ENCODE measurements at places on chromosomes 6 and 20.

DNA sequence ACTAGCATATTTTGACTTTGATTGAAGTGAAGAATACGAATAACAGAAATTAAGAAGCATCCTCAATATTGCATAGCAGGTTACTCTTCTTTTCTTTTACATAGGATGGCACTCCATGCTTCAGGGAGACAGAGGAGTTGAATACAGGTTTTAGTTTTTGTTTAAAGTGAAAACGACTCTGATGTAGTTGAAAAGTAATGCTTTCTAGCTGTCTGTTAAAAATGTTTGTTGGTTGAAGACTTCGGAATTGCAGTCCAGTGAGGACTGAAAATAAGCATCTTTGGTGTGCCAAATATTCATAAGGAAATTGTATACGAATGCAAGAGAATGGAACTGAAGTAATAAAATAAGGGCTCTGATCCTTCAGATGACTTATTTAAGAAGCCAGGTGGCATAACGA is 618 bp upstream of the SLC16A10 start:
- no peak for DNase-seq

DNA sequence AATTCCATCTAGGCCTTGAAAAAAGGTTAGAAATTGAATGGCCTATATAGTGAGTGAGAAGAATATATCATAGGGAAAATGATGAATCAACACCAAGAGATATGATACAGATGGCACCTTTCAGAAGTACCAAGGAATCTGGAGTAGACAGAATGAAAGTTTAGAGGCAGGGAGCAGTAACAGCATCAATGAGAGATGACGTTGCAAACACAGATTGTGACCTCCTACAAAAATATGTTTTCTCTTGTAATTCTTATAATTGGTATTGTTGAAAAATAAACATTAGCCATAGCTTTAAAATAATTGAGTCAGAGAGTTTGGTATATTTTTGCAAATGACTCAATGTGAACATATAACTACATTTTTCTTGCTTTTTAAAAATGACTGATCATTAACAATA is 1223.1 kb upstream of the GJE1 start:
- no peak for DNase-seq

DNA sequence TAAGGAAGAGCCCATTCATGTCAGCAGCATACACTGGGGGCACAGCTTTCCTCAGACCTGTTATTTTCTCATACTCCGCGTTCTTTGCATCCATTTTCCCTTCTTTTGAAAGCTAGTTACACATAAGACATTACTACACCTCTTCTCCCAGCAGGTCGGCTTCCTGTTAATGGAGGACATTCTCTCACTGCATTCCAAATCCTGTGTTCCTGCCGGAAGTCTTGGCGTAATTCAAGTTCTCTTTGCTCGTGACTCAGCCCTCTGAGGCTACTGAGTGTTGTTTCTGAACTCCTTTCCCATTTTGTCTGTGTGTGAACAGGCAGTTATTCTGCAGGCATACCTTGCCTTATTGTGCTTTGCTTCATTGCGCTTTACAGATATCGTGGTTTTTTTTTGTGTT is 97.5 kb upstream of the ZBTB24 start:
- no peak for DNase-seq

DNA sequence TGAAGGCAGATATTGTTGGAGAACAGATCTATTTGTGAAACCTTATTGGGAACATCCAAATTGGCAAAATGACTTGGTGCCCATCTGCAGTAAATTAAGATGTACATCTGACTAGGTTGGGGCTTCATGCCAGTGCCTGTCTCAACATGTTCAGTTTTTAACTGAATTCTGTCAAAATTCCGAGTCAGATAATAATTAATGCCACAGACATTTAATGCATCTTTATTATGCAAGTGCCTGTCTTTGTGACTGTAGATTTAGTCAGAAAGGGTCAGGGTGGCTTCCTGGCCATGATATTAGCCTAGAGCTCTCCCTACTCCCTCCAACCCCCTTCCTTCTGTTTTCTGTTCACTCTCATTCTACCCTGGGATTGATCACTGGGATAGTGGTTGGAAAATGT is 199.3 kb upstream of the FLRT3 start:
- DNase-seq, result no peak

DNA sequence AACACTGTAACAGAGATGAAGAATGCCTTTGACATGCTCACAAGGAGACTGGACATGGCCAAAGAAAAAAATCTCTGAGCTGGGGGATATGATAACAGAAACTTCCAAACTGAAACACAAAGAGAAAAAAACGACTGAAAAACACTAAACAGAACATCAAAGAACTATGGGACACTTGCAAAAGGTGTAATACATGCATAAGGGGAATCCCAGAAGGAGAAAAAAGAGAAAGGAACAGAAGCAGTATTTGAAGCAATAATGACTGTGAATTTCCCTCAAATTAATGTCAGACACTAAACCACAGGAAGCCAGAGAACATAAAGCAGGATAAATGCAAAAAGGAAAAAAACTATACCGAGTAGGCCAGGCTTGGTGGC is 117.4 kb upstream of the ARID1B start:
- no peak for DNase-seq

DNA sequence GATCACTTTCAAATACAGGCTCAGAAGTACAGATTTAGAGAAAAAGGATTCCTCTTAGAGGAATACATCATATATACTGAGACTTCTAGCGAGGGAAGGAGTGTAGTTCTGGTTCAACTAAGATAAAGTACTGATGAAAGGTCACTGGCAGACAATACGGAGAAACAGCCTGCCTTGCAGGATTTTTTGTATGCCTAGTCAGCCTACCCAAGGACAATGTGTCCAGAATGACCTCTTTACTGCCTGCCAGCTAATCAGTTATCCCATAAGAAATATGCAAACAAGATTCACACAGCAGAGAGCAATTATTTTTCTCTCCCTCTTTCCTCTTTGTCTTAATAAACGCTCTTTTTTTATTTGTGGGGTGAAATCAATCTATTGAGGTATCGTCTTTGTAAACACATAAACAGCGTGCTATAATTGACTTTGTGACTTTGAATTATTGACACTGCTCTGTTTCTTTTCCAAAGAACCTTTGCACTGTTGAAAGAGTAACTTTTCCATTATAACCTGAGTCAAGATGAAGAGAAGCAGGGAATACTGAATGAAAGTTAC is 1.4 kb upstream of the TSPYL4 start:
- no peak for DNase-seq

DNA sequence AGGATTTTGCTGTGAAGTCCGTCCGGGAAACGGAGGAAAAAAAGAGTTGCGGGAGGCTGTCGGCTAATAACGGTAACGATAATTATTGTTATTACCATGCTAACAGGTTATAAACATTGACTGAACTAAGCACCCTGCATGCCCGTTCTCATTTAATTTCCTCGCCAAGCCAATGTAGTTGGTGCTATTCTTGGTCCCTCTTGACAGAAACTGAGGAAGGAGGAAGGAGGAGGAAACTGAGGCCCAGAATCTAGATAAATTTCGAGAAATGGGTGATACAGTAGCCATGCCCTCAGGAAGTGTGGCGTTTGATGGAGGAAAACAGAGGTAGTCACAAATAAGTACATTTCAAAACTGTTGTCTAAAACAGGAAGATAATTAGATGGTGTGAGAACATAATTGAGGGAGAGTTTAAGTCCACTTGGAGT is 474 bp downstream of the TPX2 start:
- DNase-seq, result no peak

DNA sequence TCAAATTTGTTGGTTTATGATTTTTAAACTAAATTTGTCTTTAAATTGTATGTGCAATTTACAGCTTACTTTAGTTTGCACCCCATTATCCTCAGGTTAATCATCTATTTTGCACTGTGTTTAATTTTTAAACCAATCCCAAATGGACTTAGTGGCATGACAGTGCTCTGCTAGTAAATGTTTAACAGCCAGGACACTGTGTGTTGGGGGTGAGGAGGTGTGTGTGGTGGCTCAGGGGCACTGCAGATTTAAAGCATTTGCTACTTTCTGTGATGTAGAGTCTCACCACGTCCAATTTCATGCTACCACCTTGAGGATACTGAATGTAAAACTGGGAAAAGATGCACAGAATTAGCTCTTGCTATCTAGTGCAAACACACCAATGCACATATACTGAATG is 225.7 kb downstream of the HAO1 start:
- DNase-seq, result peak; percentile 59

- no peak for DNase-seq
These were observed 2.0 kb downstream of the TRAF3IP2 start for GRCh38 chr6:111603685-111604084.

- DNase-seq, result no peak
These were observed 136.9 kb downstream of the PREX1 start for GRCh38 chr20:48690888-48691287.

DNA sequence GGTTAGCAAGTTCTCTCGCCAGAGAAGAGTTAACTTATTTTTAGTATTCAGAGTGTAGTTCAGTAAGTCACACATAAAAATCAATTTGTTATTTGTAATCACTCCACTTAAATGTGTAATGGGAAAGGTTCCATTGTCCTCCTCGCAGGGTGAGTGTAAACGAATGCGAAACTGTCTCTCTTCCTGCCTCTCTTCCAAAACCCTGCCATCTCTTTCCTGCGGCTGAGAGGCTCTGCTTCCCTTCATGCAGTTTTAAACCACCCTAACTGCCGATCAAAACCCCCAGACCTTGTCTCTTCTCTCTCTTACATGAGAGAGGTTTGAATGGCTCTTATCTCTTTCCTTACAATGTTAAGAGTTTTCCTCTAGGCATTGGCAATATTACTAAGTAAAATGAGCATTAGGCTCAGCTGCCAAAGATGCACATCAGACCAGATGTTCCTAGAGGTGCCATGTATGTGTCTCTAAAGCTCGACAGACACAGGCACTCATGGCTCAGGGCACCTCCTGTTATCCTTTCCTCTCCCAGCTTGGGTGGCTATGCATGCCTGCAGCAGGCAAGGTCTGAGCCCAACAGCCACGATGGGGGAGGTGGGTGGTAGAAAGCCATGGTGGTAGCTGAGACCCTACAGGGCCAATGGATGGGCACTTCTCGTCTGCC is 91.2 kb downstream of the JARID2 start:
- DNase-seq, result no peak

DNA sequence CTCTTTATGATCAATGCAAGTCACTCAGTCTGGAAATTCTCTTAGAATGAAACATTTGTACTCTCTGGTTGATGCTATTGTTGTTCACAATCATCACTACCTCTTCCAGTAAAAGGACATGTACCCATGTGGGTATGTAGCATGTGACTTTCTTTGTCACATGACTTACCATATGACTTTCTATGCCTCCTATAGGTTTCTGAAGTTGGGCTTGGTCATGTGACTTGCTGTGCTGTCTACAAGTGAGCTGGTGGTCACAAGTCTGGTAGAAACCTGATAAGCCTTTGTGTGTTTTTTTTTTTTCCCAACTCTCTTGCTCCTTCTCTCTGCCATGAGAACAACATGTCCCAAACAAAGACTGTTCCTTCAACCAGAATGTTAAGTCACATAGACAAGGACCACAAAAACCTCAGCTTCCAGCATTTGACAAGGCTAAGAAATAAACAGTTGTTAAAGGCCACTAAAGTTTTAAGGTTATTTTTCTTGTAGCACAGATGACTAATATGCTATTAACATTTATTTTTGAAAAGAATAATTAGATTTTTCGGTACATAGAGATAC is 379.2 kb upstream of the SLC35B3 start:
- no peak for DNase-seq

GRCh38 chr6:87514831-87515230 is 42.1 kb downstream of the SLC35A1 start:
- no peak for DNase-seq

DNA sequence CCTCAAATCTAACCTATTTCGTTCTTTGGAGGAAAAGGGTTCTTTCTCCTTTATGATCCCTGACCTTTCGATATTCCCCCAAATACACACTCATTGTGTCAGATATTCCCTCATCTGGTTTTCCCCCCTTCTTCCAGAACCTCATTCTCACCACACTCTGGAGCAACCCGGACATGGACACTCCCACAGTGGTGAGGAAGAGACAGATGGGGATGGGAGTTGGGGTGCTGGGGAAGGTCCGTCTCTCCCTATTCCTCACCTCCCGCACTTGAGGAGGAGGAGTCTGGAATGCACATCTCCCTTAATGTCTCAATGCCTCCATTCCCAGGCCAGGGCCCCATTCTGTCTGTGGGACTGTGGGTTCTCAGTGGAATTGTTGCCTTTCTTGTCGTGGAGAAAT is 1.3 kb downstream of the SLC39A7 start:
- DNase-seq, result no peak

DNA sequence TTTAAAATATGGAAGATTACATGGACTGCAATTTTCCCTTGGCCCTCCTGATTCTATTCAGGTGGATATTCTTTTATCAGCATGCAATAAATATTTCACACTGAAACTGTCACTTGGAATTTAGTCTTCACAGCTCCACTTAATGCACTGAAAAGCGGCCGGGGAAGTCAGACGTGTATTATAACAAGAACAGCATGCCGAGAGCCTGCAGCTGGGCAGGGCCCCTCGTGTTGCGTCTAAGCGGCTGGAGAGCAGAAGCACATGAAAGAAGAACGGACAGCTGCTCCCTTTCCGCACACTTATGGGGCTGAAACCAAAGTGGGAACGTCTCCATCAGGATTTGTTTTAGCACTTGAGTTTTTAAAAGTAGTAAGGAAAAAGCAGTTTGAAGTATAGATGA is 57.2 kb downstream of the LYRM4 start:
- DNase-seq, result no peak

- DNase-seq, result peak; percentile 35
These were observed 355.9 kb downstream of the BTBD9 start for GRCh38 chr6:38283734-38284362.

- DNase-seq, result no peak
These were observed 573.3 kb downstream of the PKHD1 start for GRCh38 chr6:51513891-51514747.

DNA sequence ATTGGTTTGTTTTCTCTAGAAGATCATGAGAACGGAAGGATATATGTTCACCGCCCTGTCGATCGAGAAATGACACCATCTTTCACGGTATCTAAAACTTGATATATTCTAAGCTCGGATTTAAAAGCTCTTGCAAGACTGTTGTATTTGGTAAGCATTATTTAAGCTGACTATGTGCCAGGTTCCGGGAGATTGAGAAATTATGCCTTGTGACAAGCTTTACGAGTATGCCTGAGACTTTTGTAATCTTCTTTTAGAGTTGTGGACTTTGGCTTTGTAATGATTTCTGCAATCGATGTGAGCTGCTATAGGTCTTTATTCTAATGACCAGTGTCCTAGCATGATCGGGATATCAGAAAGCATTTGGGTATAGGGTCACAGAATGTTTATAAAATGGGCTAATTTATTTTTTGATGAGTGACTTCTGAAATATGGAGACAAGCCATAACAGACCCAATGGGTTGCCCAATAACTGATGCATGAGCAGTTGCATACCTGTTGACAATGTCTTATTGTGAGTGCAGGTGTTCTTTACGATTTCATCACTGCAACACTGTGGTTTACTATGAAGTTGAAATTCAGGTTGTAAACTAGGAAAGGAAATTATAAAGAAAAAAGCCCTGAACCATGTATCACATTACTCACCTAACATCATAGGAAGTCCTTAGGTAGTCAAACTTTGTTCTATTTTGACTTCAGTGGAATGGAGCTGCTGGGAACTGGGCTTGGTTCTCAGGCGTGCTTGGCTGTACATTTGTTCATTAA is 14.0 kb downstream of the CDH26 start:
- DNase-seq, result no peak
